ENCODE measurements at places on chromosomes 12 and 14. TPM values are rescaled to one million over a fixed set of nuclear protein-coding genes. Genes with fewer than 3 reads are reported as not detected.
A peak's percentile ranks its signal among the peaks of the same experiment; 100 is the strongest.

DNA sequence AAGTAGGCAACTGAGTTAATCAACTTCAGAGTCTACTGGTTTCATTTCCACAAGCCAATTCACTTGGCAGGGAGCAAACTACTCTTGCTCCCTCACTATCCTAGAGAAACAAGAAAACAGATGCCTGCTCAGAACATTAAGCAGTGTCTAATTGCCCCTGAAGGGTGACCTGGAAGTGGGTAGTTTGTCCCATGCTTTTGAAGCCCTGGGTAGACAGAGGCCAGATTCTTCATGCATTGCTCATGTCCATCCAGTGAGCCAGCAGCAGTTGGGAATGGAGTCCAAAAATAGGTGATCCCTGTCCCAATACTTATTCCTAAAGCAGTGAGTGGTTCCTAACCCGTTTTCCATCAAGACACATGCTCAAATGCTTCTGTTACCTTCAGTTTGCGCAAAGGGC lies 48.8 kb downstream of the BICDL1 start:
- no peaks in the 10 kb centered on the region for H3K36me3 ChIP-seq
- no peaks in the 10 kb centered on the region for H3K27me3 ChIP-seq
- H3K4me3 ChIP-seq, result no peak overlapping the region

DNA sequence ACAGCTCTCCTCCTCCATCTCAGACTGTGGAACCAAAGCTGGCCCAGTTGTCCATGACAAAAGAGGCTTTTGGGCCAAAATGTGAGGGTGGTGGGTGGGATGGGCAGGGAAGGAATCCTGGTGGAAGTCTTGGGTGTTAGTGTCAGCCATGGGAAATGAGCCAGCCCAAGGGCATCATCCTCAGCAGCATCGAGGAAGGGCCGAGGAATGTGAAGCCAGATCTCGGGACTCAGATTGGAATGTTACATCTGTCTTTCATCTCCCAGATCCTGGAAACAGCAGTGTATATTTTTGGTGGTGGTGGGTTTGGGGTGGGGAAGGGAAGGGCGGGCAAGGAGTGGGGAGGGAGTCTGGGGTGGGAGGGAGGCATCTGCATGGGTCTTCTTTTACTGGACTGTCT lies 11.8 kb upstream of the TAMALIN start:
- peaks cover 27% of the 10 kb centered on the region for H3K36me3 ChIP-seq
- no peak overlapping the region for H3K4me3 ChIP-seq
- DNase-seq, result no peak
- peak overlapping the region; percentile 36 for H3K27ac ChIP-seq

DNA sequence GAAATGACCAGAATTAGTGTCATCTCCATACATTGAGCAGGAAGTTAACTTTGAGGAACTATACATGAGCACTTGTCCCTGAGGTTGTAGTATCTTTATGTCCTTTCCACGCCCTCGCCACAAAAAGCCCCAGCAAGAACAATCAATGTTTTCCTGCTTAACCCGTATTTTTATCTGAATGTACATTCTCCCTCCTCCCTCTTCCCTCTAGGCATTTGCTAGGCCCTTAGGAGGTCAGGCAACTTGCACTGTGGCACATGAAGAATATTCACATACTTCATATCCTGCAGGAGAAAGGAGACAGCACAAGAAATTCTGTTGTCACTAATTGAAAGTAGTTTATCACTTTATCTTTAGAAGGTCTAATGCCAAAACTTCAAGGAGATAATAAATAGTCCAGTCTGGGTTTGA lies 18.1 kb upstream of the DUSP6 start:
- peak overlapping the region; percentile 67 for H3K27ac ChIP-seq
- H3K36me3 ChIP-seq, result peaks cover 7% of the 10 kb centered on the region
- no peaks in the 10 kb centered on the region for H3K27me3 ChIP-seq

DNA sequence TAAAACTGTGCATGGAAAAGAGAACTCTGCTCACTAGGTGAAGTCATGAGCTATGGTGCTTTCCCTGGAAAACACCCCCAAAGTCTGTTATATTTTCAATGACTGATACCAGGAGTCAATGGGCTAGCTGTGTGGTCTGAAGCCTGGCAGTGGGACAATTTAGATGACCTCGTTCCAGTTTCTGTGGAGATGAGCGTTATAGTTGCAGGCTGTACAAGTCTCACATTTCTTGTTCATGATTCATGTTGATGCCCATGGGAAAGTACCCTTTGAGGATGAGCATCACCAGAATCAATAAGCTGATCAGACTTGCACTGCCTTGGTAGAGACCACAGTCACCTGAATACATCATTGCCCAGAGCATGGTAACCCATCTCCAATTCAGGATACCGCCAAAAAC lies 70.7 kb downstream of the NOVA1 start:
- no peaks in the 10 kb centered on the region for H3K27me3 ChIP-seq
- H3K27ac ChIP-seq, result no peak overlapping the region
- H3K36me3 ChIP-seq, result peaks cover 4% of the 10 kb centered on the region
- H3K4me1 ChIP-seq, result peaks cover 12% of the 10 kb centered on the region
- no peak for DNase-seq
- no peak overlapping the region for H3K4me3 ChIP-seq

GRCh38 chr12:57063991-57064685 lies 14.2 kb upstream of the MYO1A start:
- no peak overlapping the region for H3K27ac ChIP-seq
- no peak for DNase-seq
- H3K4me1 ChIP-seq, result no peaks in the 10 kb centered on the region
- no peak overlapping the region for H3K4me3 ChIP-seq
- H3K27me3 ChIP-seq, result no peaks in the 10 kb centered on the region

- peaks cover 17% of the 10 kb centered on the region for H3K27me3 ChIP-seq
- peak overlapping the region; percentile 15 for H3K4me3 ChIP-seq
- peaks cover 21% of the 10 kb centered on the region for H3K4me1 ChIP-seq
- no peak for DNase-seq
Measured at GRCh38 chr12:71954083-71954778, 15.6 kb downstream of the TPH2 start.

GRCh38 chr12:113242026-113242418 lies 20.8 kb downstream of the TPCN1 start:
- H3K36me3 ChIP-seq, result peaks cover 9% of the 10 kb centered on the region
- H3K4me1 ChIP-seq, result peaks cover 50% of the 10 kb centered on the region
- peak overlapping the region; percentile 100 for H3K27ac ChIP-seq
- H3K27me3 ChIP-seq, result no peaks in the 10 kb centered on the region
- no peak for DNase-seq
- H3K4me3 ChIP-seq, result peak overlapping the region; percentile 73

DNA sequence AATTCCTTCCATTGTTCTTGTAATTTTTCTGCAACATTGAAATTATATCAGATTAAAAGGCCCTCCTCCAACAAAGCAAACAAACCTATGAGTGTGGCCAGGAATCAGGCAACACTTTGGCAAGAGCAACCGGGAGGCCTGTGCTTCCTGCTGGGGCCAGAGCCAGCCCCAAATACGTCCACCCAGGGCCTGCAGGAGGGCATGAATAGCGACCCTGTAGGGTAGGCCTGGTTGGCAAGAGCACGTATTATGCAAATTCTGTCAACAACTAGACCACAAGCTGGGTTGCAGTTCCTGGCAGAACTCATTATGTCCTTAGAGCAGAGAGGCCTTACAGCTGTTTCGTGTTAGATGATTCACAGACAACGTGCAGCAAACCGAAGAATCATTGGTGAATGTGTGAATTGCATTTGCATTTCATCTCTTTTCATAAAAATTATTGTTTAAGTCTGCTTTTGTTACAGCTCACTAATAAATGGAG lies 26.9 kb upstream of the LGALS3 start:
- H3K4me3 ChIP-seq, result peak overlapping the region; percentile 86
- H3K27ac ChIP-seq, result peak overlapping the region; percentile 100
- H3K27me3 ChIP-seq, result no peaks in the 10 kb centered on the region
- H3K36me3 ChIP-seq, result peaks cover 7% of the 10 kb centered on the region
- DNase-seq, result no peak

DNA sequence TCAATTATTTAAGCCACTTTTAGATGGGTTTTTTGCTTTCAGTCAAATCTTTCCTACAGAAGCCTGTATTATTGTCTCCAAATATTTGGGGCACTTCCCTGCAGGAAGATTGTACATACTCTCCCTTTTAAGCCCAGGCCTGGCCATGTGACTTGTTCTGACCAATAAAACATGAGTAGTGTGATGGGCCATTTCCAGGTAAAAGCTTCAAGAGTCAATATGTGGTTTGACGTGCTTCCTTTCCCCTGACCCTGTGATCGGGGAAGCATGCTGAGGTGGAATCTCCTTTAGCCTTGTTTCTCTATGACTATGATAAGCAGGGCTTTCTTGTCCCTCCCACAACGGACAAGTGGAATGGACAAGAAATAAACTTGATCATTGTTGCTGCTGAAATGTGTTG lies 14.2 kb upstream of the NIN start:
- H3K4me1 ChIP-seq, result no peaks in the 10 kb centered on the region
- no peak overlapping the region for H3K4me3 ChIP-seq
- no peak overlapping the region for H3K27ac ChIP-seq

DNA sequence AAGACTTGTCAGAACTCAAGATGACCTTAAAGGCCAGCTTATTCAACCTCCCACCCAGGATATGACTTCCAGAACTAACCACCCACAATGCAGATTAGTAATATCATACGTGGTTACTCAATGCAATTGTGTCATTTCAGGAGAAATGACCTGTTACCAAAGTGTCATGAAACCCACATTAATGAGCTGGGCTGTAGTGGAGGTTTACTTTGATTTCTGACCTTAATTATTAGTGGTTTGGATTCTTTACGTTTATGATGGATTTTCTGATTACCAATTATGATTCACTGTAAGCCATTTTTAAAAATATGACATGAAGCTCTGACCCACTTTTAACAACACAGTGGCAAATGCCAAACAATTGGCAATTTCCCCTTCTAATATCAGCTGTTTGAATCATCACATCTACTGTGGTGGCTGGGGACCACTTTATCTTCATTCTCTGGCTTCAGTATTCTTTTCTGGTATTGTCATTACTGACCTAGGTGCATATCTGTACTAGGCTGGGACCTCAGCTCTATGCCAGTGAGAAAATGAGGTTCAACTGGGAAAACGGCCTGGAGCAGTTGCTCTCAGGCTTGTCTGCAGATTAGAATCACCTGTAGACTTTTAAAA lies 223.3 kb downstream of the RGS6 start:
- no peak for DNase-seq
- no peaks in the 10 kb centered on the region for H3K36me3 ChIP-seq
- H3K4me3 ChIP-seq, result no peak overlapping the region
- no peak overlapping the region for H3K27ac ChIP-seq
- no peaks in the 10 kb centered on the region for H3K27me3 ChIP-seq

GRCh38 chr14:36657399-36658122 lies 4.1 kb upstream of the PAX9 start:
- H3K27ac ChIP-seq, result no peak overlapping the region
- H3K4me1 ChIP-seq, result peaks cover 22% of the 10 kb centered on the region
- H3K4me3 ChIP-seq, result peak overlapping the region; percentile 82
- peak; percentile 71 for DNase-seq

DNA sequence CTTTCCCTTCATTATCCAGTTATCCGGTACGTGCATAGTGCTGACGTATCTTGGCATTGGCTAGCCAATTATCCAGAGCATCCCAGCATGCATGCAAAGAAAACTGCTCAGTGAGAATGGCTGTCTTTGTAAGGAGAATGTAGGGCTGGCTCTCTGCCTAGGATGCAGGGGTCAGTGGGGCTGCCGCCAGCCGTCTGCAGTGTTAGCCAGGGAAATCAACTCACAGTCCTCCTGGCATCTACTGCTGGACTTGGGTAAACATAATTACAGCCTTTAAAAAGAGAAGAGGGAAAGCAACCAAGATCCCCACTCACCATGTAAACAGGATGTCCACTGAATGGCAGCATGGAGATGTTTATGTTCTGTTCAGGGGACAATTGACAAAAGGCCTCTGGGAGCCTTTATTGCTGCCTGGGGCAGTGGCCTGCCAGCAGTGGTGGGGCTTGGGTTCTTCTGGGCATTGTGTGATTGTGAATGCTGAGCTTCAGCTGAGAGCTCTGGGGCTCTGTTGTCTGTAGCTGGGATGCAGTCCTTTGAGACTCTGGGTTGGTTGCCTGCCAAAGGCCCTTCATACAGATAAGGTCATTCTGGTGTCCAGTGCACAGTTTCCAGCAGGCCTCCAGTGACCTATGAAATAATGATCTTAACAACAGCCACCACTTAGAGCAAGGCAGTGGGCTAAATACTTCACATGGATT lies 121.8 kb downstream of the TBC1D30 start:
- no peak overlapping the region for H3K4me3 ChIP-seq
- H3K4me1 ChIP-seq, result peaks cover 5% of the 10 kb centered on the region
- H3K27me3 ChIP-seq, result peaks cover 3% of the 10 kb centered on the region
- H3K36me3 ChIP-seq, result no peaks in the 10 kb centered on the region

DNA sequence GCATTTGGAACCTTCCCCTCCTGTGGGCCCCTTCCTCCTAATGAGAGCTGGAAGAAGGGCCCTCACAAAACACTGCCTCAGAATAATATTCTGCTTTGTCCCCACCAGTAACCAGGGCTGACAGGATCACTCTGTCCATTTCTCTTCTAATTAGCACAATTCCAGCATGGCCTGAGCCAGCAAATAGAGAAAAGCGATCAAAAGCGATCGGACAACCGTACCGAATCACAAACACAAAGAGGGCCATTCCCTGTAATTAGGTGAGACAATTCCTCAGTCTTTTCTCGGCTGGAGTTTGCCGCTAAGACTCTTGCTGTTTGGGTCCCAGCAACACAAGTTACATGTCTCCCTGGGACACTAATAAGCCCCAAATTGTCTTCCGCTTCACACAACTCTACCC lies 35.6 kb upstream of the VSX2 start:
- peaks cover 3% of the 10 kb centered on the region for H3K27me3 ChIP-seq
- peaks cover 7% of the 10 kb centered on the region for H3K36me3 ChIP-seq
- DNase-seq, result no peak
- H3K27ac ChIP-seq, result no peak overlapping the region
- H3K4me3 ChIP-seq, result no peak overlapping the region
- H3K4me1 ChIP-seq, result peaks cover 7% of the 10 kb centered on the region

- H3K36me3 ChIP-seq, result no peaks in the 10 kb centered on the region
- no peak for DNase-seq
- peaks cover 8% of the 10 kb centered on the region for H3K4me1 ChIP-seq
- no peaks in the 10 kb centered on the region for H3K27me3 ChIP-seq
Measured at GRCh38 chr12:79634957-79635471, 55.8 kb downstream of the PAWR start.

GRCh38 chr12:3944620-3945019 lies 71.4 kb upstream of the PARP11 start:
- no peak overlapping the region for H3K27ac ChIP-seq
- peaks cover 9% of the 10 kb centered on the region for H3K36me3 ChIP-seq
- no peak for DNase-seq
- no peaks in the 10 kb centered on the region for H3K4me1 ChIP-seq
- H3K4me3 ChIP-seq, result no peak overlapping the region

GRCh38 chr14:24892497-24893051 lies 157.4 kb downstream of the STXBP6 start:
- no peak overlapping the region for H3K4me3 ChIP-seq
- peaks cover 4% of the 10 kb centered on the region for H3K4me1 ChIP-seq
- no peaks in the 10 kb centered on the region for H3K27me3 ChIP-seq

DNA sequence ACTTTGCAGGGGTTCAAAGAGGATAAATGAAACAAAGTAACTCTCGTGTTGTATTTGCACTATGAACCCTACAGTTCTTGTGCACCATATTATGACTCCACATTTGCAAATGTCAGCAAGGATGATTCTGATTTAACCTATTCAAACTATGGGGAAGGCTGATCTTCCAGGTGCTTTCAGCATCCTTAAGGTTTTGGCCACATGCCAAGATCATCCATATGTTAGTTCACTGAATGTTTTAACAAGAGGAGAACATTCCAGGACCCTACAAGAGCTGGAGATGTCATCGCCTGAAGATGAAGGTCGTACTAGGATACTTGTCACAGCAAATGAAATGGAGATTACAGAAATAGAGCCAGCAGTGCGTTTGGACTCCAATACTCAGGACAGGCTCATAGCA lies 114.2 kb downstream of the DHRS2 start:
- no peak for DNase-seq
- no peaks in the 10 kb centered on the region for H3K4me1 ChIP-seq
- H3K27me3 ChIP-seq, result no peaks in the 10 kb centered on the region
- H3K36me3 ChIP-seq, result no peaks in the 10 kb centered on the region
- H3K27ac ChIP-seq, result no peak overlapping the region

TAS2R46 gene
- total RNA-seq, result 0.85 TPM

NRXN3 gene
- 19.8 TPM for total RNA-seq

CD163 gene
- total RNA-seq, result 0.14 TPM

GPR84 gene
- total RNA-seq, result not detected

AICDA gene
- total RNA-seq, result not detected
